ENCODE measurements at places on chromosomes 12 and 14.

- DNase-seq = no peak
These were observed 3.1 kb upstream of the CDCA4 start for GRCh38 chr14:105023791-105024480.

DNA sequence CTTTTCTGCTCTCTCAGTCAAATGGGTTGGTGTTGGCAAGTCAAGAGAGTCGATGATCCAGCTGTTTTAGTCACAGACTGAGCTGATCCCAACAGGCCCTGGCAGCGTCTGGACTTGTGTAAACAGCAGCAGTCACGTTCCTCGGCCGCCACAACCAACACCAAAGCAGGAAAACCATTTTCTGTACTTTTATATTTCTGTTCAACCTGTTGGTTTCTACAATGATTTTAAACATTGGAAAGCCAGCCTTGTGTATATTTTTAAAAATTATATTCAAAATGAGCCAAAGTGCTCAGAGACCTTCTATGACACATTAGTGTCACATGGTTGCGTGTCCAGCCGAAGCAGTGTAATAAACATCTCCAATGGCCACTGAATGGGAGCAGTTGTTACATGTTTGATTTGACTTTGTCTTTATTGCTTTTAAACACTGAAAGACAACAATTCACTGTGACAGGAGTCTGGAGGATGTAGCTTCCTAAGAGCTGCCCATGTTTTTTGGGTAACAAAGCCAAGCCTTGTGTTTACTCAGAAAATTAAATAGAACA lies 5.9 kb upstream of the SIVA1 start:
- no peak for DNase-seq

DNA sequence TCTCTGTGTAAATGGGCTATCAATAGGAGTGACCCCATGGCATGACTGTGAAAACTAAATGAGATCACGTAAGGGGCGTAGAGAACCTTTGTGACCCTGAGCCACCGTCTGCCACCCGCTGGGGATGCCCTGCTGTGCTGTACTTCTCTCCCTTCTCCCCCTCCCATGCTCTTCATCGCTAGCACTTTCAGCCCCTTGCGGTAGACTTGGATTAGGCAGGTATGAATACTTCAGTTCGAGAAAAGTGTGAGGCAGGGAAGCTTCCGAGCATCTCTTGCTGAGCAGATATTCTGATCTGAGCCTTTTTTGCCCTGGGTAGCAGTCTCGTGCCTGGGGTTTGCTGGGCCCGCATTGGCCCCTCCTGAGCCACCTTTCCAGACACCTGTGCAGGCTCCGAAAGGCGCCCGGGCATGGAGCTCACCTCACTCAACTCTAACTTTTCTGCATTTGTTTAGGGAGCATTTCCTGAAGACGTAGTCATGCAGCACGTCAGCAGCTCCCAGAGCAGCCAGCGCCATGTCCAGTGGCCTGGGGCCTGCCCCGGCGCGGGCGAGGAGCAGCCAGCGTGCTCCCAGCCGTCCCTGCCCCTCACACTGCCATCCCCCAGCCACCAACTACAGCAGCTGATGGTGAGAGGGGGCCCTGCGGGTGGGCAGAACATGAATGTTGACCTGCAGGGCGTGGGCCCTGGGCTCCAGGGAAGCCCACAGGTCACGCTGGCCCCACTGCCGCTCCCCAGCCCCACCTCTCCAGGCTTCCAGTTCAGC lies 40.4 kb downstream of the DDX51 start:
- no peak for DNase-seq

- no peak for DNase-seq
These were observed 276.3 kb downstream of the DUSP6 start for GRCh38 chr12:89075880-89076540.

DNA sequence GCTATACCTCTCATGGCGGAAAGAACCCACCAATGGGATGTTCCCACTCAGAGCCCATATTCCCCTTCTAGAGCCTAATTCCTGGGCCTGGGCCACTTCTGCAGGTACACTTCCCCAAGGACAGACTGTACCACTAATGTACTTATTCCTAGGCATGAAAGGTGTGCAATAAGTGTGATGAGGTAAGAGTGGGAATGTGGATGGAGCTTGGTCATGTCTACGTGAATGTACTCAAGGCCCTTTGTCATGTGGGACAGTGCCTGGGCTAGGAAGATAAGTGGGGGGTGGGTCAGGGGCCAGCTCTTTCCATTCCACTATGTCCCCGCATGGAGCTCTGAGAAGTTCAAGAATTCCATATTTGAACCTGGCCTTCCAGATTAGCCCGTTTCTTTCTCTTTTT lies 63.4 kb upstream of the FUT8 start:
- no peak for DNase-seq

GRCh38 chr12:118582863-118583262 lies 206.5 kb downstream of the SUDS3 start:
- DNase-seq = no peak

GRCh38 chr14:27190296-27190695 lies 592.5 kb upstream of the NOVA1 start:
- DNase-seq = no peak

DNA sequence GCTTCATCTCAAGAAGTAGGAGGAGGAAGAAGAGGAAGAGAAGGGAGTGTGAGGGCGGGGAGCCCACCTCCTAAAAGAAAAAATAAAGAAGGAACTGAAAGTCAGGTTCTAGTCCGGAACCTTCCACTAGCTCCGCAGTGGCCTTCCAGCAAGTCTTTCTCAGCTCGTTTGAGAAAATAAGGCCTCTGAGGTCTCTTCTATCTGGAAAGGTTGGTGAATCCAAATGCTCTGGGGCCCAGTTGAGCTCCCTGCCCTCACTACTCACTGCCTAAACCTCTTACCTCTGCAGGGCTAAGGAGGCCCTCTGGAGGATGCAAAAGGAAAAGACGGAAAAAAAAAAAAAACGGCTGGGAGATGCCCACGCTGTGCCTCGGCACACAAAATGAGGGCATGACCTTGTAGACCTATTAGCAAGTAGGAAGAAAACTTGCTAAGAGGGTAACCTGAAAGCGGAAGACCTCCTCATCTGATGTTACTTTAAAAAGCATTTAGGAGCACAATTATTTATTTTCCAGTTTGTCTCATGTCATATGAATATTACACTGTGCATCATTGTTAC lies 35.9 kb downstream of the FBLN5 start:
- DNase-seq = peak; percentile 4

- no peak for DNase-seq
These were observed 45.8 kb downstream of the AMN start for GRCh38 chr14:102968306-102968705.

- DNase-seq = peak; percentile 50
These were observed 11.5 kb downstream of the RITA1 start for GRCh38 chr12:113196990-113197389.

DNA sequence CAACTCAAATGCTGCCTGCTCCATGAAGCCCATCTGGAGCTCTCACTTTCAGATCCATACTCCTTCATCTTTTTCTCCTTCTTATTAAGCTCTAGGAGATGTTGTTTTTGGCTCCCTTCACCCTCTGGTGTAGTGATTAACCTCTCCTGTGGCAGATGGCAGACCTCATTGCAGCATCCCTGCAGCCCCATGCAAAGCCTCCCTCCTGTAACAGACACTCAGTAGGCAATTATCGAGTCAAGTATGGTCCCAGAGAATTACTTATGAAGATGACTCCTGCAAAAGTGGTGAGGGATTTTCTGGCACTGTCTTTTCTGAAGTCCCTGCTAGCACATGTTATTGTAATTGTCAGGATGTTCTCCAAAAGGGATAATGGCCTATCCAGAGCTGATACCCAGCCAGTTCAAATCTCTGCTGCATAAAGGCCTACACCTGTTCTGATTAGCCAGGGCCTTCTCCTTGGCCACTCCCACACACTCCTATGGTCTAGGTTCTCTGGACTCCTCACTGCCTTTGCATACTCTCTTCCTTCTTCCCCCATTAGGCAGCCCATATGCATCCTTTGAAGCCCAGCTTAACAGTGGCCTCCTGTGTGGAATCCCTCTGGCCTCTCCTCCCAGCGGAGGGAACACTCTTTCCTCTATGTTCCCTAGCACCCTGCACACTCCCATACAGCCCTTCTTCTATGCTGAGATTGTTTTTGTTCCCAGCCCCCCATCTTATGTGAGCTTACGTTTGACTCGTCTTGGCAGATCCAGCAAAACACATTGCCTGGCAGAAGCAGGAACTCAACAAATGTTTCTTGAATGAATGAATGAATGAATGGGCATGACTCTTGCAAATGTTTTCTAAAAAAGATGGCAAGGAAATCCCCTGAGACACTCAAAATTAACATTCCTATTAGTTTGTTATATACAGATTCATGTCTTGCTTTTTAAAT lies 43.9 kb upstream of the MDM1 start:
- DNase-seq = no peak

DNA sequence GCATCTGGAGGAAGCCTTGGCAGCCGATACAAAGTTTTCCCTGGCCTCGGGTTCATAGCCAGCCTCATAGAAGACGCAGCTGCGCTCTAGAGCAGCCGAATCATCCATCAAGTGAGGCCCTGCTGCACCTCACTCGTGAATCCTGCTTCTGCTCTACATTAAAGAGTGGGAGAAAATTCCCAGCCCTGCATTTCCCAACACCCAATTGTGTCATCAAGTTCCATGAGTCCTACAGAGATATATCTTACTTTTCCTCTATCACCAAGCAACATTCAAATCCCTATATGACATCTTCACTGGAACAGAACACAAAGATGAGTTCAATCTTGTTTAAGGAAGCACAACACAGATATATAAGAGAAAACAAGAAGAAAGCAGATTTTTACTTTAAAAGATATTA lies 139.3 kb downstream of the TTC7B start:
- no peak for DNase-seq

DNA sequence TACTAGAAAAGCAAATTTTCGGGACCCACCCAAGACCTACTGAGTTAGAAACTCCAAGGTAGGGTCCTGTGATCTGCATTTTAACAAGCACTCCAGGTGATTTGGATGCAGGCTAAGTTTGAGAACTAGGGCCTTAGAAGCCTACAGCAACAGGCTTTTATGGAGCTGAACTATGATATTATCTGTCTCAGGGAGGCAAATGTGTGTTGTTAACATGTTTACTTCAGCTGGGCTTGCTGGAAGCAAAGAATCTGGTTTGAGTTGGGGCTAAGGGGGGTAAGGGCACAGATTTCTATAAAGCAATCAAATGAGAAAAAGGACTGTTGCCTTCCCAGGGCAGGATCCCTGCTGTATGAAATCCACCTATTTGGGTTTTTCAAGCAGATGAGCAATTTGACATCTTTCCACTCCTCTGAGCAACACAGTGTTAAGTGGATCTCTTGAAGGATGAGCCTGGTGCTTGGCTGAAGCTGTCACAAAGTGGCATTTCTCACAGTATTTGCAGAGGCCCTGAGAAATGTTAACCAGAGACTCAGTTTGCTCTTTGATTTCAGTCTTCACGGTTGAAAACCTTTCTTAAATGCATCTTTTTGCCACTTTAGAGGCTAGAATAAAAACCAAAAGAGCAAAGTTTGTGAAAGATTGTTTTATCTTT lies 36.2 kb upstream of the SOCS2 start:
- no peak for DNase-seq

DNA sequence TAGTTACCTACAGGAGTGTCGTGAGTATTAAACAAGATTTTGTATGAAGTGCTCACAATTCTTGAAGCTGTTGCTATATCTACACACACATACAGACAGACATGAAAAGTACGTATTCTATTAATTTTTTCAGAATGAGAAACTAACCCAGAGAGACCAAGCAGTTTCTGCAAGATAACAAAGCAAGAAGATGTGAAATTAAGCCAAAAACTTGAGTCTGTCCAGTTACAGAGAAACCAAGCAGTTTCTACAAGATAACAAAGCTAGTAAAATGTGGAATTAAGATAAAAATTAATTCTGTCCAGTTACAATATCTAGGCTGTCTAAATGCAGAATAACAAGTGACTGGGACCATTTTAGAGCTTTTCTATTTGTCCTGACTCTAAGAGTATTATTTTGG lies 132.4 kb downstream of the ALG10B start:
- no peak for DNase-seq

GRCh38 chr14:72686101-72686500 lies 207.8 kb downstream of the DPF3 start:
- DNase-seq = no peak

- no peak for DNase-seq
These were observed 42.4 kb downstream of the ITPR2 start for GRCh38 chr12:26790645-26790994.

DNA sequence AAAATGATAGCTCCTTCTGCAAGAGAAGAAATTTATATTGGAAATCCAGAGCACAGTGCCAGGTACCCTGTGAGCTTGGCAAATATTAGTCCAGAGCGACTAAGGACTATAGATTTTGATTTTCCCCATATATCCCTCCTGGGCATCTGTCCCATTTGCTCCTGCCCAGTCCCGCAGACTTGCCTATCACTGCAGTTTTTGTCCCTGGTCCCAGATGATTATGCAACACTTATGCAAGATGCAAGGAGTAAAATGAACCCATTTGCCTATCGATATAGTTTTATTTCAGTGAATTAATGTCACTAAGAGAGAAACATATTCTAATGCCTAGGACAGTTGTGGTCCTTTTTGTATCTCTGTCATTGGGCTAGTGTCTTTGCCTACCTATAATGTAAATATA lies 215.9 kb upstream of the BMP4 start:
- DNase-seq = no peak

DNA sequence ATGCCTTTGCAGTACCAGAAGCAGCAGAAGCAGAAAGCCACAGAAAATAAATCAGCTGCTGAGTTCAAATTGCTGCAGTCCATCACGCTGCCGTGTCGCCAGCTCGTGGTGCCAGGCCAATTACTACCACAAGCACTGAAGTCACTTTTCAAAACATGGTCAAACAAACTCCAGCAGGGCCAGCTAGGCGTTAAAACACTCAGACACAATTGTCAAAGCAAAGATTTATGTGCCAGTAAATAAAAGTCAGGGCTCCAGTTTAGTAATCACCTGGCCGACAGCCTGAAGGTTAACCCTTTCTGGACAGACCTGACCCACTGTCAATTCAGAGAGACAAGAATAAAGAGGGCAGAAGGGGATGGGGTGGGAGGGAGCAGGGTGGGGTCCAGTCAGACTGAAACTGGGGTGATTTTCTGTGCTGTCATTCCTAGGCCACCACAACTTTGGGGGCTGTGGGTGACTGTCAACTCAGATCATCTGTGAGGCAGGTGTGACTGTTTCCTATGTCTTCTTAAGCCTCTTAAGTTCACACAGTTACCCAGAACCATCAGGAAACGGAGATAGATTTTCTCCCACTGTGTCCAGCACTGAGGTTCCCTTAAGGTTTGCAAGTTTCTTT lies 109.8 kb upstream of the FUT8 start:
- peak; percentile 30 for DNase-seq

GRCh38 chr12:7645395-7646177 lies 20.1 kb downstream of the APOBEC1 start:
- no peak for DNase-seq

DNA sequence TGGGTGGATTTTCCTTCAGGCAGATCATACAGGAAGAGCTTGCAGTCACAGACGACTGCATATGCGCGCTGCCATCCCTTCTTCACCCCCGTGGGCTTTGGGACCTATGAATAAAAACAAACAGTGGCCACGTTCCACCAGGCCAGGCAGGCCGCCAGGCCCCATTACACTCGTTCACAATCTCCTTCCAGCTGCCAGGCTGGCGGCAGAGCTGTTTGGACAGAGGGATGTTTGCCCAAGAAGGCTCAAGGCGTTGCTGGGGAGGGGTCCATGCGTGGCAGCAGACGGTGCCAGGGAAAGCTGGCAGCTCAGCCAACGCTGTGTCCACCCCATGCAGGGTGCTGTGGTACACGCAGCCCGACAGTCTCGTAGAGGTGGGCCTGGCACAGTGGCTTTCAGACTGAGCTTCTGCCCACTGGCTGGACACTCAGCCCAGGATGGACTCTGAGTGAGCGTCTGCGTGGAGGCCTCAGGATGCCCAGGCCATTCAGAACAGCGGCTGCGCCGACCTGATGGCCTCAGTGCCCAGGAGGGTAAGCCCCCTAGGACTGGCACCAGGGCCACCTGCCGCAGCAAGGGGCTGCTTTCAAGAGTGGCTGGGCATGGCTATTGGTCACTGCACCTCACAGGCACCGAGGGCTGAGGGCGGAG lies 27.5 kb downstream of the AMN start:
- DNase-seq = no peak

Measured in NCI-H2107 (cell line).